Stomach (tissue), 19 donors: ENCODE measurements at places on chromosomes 1 and 21. TPM values are rescaled to one million over a fixed set of nuclear protein-coding genes. Genes with fewer than 3 reads are reported as not detected.

DNA sequence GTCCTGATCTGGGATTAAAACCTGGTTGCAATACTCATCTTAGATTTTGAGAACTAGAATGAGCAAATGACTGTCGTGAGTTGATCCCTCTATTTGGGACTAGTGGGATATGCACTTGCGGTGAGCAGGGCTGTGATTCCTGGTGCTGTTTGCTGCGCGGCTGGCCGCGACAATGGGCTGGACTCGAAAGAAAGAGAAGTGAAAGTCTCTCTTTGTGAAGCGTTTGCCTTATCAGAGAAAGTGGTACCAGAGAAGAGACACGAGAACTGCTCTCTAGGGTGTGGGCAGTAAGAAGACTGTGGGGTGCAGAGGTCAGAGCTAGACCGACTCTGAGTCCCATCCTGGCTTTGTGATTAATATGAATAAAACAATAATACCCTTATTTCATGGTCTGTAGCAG is 8.6 kb downstream of the ST6GALNAC3 start:
- no peak for DNase-seq

DNA sequence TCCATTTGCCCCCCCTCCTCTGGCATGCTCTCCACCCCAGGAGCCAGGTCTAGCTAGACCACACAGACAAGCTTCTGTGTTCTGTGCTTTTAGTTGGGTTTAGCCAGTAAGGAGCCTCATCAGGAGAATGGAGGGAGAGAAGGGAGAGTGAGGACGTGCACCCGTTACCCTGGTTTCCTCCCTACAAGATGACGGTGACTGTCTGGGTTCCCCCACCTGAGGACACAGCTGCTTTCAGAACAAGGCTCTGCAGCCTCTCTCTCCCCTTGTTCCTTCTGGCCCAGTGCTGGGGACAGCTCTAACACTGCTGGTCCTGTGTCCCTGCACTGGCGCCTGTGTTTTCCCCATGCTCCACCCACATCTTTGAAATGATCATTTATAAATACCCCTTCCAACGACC is 184.4 kb upstream of the GALNT2 start:
- DNase-seq, result no peak

GRCh38 chr1:116725798-116726197 is 28.4 kb upstream of the CD2 start:
- DNase-seq, result no peak

DNA sequence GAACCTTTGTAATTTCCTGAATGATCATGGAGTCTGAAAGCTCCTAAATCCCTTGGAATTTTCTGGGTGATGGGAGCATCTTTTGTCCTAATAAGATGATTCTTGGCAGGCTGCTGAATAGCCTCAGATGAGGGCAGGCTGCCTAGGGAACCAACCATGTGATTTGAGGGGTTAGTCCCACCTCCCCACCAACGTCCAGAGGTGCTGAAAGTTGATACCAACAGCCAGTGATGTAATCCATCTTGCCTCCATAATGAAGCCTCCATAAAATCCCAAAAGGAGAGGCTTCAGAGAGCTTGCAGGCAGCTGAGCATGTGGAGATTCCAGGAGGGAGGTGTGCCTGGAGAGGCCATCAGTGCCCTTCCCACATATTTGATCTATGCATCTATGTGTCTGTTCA is 43.7 kb downstream of the GTF2B start:
- DNase-seq, result no peak

DNA sequence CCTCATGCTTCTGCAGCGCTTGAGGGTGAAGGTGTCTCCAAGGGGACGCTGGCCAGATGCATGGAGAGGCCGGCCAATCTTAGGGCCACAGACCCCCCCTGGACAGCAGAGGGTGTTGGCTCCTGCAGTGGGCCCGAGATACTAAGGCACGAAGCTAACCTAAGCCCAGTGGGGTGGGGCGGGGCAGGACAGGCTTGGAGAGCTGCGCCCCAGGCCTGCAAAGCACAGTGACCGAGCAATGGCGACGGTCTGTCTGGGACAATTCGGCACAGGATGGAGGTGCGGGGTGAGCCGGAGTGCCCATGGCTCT is 1.3 kb downstream of the FNDC10 start:
- no peak for DNase-seq

- DNase-seq, result no peak
Measured at GRCh38 chr1:234737967-234738314, 128.0 kb upstream of the IRF2BP2 start.

GRCh38 chr21:36630485-36631206 is 68.3 kb upstream of the SIM2 start:
- peak; percentile 80 for DNase-seq

DNA sequence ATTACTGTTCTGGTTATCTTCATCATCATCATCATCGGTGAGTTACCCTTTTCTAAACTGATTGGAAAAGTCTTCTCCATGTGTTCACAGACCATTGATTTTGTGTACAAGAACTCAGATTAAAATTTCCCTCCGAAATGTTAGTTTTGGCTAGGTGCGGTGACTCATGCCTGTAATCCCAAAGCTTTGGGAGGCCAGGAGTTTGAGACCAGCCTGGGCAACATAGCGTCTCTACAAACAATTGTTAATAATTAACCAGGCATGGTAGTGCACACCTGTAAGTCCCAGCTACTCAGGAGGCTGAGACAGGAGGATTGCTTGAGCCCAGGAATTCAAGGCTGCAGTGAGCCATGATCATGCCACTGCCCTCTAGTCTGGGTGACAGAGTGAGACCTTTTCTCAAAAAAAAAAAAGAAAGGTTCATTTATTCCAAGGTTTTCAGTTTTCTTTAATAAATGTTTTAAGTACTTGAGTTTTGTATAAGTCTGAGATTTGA is 5.9 kb upstream of the PER3 start:
- no peak for DNase-seq

- no peak for DNase-seq
Measured at GRCh38 chr1:224671076-224671475, 55.0 kb downstream of the CNIH3 start.

GRCh38 chr1:100077531-100077930 is 55.2 kb downstream of the SASS6 start:
- no peak for DNase-seq

- DNase-seq, result no peak
Measured at GRCh38 chr1:61233121-61233660, 150.8 kb downstream of the NFIA start.

GRCh38 chr1:53621144-53621543 is 117.8 kb downstream of the GLIS1 start:
- DNase-seq, result peak; percentile 32

GRCh38 chr1:169100208-169100607 is 6.3 kb upstream of the ATP1B1 start:
- no peak for DNase-seq

GRCh38 chr1:147245586-147246021 is 3.1 kb downstream of the CHD1L start:
- no peak for DNase-seq

DNA sequence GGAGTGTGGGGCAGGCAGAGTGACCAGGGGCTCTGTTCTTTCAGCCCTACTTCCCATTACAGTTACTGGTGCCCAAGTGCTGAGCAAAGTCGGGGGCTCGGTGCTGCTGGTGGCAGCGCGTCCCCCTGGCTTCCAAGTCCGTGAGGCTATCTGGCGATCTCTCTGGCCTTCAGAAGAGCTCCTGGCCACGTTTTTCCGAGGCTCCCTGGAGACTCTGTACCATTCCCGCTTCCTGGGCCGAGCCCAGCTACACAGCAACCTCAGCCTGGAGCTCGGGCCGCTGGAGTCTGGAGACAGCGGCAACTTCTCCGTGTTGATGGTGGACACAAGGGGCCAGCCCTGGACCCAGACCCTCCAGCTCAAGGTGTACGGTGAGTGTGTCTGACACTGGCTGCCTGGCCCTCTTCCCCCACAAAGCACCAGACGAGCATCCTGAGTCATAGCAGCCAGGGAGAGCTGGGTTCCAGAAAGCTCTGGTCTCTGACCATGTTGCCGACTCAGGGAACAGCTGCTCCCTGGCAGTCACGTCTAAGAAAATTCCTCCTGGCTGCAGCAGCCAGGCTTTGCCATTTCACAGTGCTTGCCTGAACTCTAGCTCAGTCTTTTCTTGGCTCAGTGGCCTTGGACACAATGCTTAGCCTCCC is 3.3 kb downstream of the SLAMF8 start:
- no peak for DNase-seq

GRCh38 chr1:28437924-28438699 is 67.7 kb upstream of the RCC1 start:
- peak; percentile 76 for DNase-seq

GRCh38 chr1:114479134-114479533 is 31.9 kb downstream of the TRIM33 start:
- DNase-seq, result no peak

DNA sequence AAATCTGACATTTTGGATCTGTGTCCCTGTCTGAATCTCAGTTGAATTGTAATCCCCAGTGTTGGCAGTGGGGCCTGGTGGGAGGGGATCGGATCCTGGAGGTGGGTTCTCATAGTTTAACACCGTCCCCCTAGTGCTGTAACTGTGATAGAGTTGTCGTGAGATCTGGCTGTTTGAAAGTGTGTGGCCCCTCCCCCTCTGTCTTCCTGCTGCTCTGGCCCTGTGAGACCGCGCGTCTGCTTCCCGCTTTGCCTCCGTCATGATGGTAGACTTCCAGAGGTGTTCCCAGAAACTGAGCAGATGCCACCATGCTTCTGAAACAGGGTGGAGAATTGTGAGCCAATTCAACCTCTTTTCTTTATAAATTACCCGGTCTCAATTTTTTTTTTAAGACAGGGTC is 25.0 kb downstream of the AGPAT3 start:
- no peak for DNase-seq

DNA sequence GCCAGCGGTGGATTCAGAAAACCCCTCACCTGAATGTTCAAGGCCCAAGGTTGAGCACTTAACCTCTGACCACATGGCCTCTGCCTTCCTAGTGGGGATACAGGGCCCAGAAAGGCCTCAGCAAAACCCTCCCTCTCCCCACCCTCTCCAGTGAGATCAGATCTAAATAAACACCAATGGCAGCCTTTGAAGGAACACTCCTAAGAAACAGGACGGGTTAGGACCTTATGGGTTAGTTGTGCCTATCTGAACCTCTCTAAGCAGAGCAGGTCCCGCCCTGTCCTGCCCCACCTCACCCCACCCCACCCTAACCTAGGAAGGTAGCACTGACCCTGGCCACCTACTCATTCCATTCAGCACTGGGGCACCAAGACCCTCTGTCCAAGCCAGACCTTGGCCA is 7.9 kb upstream of the GRHL3 start:
- DNase-seq, result no peak

DNA sequence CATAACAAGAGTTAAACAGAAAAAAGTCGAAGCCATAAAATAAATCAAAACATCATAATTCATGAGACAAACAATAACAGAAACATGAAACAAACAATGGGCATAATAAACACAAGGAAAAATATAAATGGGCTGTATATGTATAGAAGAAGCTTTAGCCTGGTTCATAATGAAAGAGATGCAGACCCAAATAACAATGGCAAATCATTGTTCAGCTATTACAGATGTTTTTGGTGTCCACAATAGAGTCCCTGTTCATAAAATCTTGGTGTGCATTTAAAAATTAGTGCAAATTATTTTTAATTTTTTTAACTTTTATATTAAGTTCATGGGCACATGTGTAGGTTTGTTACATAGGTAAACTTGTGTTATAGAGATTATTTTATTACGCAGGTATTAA is 1185.9 kb upstream of the B3GALT2 start:
- DNase-seq, result no peak

GRCh38 chr1:57503337-57503736 is 79.5 kb upstream of the DAB1 start:
- DNase-seq, result no peak

DNA sequence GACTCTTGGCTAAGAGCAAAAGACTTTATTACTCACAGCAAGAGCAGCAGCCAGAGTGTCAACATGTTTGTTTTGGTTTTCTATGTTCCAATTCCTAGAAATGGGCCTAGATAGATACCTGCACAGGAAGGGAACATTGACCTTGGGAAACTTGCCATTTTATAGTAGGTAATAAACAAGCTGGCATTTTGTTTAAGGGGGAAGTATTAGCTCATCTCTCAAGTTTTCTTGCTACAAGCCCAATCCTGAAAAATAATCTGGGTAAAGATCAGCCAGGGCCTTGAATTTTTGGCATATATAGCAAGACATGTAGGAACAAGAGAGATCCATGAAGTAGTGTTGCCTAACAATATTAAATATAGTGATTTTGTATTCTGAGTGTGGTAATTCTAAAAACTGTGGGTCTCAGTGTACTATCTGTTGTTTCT is 51.4 kb upstream of the RGL1 start:
- no peak for DNase-seq

DNA sequence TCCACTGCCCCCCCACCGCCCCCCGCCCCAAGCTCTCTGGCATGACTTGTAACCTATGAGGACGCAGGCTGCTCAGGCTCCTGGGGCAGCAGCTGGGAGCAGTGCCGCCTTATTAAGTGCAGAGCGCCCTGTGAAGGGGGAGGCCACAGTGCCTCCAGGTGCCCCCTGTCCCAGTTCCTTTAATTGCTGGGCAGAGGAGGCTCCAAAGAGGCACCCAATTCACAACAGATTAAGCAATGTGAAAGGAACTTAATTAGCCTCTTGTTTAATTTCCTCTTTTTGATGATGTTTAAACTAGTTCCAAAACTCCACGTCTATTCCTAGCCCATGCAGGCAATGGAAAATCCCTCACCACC is 3.0 kb downstream of the RXFP4 start:
- no peak for DNase-seq

DNA sequence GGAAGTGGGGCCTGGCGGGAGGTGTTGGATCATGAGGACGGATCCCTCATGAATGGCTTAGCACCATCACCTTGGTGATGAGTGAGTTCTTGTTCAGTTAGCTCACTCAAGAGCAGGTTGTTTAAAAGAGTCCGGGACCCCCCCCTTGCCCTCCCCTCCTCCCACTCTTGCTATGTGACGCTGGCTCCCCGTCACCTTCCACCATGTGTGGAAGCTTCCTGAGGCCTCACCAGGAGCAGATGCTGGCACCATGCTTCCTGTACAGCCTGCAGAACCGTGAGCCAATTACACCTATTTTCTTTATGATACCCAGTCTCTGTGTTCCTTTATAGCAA is 3.0 kb upstream of the SLC19A1 start:
- no peak for DNase-seq

GRCh38 chr1:114718661-114719423 is 2.3 kb upstream of the NRAS start:
- DNase-seq, result no peak

OR2L5 gene
- not detected for total RNA-seq

COL16A1 gene
- total RNA-seq, result 118 TPM

HNRNPCL4 gene
- total RNA-seq, result not detected

FNDC5 gene
- total RNA-seq, result 12.1 TPM

ARHGEF16 gene
- 110 TPM for total RNA-seq

HES3 gene
- total RNA-seq, result not detected

NCAM2 gene
- 11.0 TPM for total RNA-seq

EPHB2 gene
- total RNA-seq, result 25.1 TPM

SLAMF1 gene
- total RNA-seq, result 3.1 TPM

TP73 gene
- total RNA-seq, result 9.8 TPM

IVL gene
- total RNA-seq, result not detected

GBP7 gene
- total RNA-seq, result not detected

MFN2 gene
- total RNA-seq, result 67.9 TPM

TACSTD2 gene
- total RNA-seq, result 33.6 TPM

EDARADD gene
- 11.3 TPM for total RNA-seq

RIMKLA gene
- 1.9 TPM for total RNA-seq

TFF1 gene
- 721 TPM for total RNA-seq

SPATA17 gene
- not detected for total RNA-seq

LHX4 gene
- total RNA-seq, result not detected

NCMAP gene
- 0.29 TPM for total RNA-seq

ZBTB37 gene
- 23.3 TPM for total RNA-seq

TDRKH gene
- total RNA-seq, result 30.4 TPM
